ENCODE measurements at places on chromosomes 4 and X.

GRCh38 chr4:85756938-85757337 is 282.0 kb downstream of the ARHGAP24 start:
- no peaks in the 10 kb centered on the region for H3K27me3 ChIP-seq
- no peaks in the 10 kb centered on the region for H3K36me3 ChIP-seq
- no peak overlapping the region for H3K4me3 ChIP-seq
- H3K27ac ChIP-seq: no peak overlapping the region
- H3K4me1 ChIP-seq: no peaks in the 10 kb centered on the region
- no peak for DNase-seq

- H3K27me3 ChIP-seq: no peaks in the 10 kb centered on the region
- peak; percentile 64 for DNase-seq
- H3K36me3 ChIP-seq: no peaks in the 10 kb centered on the region
- no peak overlapping the region for H3K27ac ChIP-seq
Observed at GRCh38 chrX:21798677-21799219, 40.7 kb upstream of the MBTPS2 start.

DNA sequence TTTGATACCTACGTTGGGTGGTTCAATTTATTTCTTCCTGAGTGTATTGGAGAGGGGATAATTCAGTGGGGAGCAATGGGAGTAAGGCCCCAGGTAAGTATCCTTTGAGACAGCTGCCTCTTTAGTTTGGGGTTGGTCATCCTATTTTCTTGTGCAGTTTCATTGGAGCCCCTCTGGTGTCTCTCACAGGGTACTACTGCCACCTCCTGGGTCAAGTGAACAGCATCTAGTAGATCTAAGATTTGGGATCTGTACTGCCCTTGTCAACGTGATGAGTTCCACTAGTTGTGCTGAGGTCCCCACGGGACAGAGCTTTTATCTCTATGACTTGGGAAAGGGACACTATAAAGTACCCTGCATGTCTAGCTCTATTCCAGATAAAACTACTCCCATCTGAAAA is 80.6 kb downstream of the PBDC1 start:
- H3K4me3 ChIP-seq: no peak overlapping the region
- H3K27ac ChIP-seq: no peak overlapping the region
- no peaks in the 10 kb centered on the region for H3K36me3 ChIP-seq
- no peaks in the 10 kb centered on the region for H3K27me3 ChIP-seq

DNA sequence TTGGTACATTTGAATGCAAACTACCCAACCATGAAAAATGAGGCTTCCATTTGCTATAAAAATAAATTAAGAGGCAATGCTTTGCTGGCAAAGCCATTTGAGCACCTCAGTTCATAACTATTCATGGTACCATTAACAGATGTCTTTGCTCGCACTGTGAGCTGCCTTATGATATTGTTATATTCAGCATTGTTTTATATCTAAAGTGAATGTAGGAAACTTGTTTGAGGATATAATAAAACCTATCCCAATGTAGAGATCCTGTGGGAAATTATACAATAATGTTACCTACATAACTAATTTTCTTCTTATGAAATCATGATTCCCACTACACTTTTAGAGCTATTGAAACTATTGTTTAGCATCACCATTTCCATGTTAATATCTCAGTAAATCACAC is 125.2 kb upstream of the TRAM1L1 start:
- H3K4me3 ChIP-seq: no peak overlapping the region
- no peak for DNase-seq
- no peak overlapping the region for H3K27ac ChIP-seq
- no peaks in the 10 kb centered on the region for H3K4me1 ChIP-seq
- no peaks in the 10 kb centered on the region for H3K27me3 ChIP-seq

GRCh38 chrX:5733501-5733900 is 495.2 kb downstream of the NLGN4X start:
- H3K36me3 ChIP-seq: no peaks in the 10 kb centered on the region
- no peaks in the 10 kb centered on the region for H3K4me1 ChIP-seq
- DNase-seq: no peak
- no peaks in the 10 kb centered on the region for H3K27me3 ChIP-seq
- no peak overlapping the region for H3K4me3 ChIP-seq
